ENCODE measurements at places on chromosomes 3 and 15.

- no peak for DNase-seq
These were observed 336.1 kb downstream of the ARRDC4 start for GRCh38 chr15:98296653-98297052.

- no peak for DNase-seq
These were observed 19.0 kb downstream of the AGTR1 start for GRCh38 chr3:148716657-148717056.

DNA sequence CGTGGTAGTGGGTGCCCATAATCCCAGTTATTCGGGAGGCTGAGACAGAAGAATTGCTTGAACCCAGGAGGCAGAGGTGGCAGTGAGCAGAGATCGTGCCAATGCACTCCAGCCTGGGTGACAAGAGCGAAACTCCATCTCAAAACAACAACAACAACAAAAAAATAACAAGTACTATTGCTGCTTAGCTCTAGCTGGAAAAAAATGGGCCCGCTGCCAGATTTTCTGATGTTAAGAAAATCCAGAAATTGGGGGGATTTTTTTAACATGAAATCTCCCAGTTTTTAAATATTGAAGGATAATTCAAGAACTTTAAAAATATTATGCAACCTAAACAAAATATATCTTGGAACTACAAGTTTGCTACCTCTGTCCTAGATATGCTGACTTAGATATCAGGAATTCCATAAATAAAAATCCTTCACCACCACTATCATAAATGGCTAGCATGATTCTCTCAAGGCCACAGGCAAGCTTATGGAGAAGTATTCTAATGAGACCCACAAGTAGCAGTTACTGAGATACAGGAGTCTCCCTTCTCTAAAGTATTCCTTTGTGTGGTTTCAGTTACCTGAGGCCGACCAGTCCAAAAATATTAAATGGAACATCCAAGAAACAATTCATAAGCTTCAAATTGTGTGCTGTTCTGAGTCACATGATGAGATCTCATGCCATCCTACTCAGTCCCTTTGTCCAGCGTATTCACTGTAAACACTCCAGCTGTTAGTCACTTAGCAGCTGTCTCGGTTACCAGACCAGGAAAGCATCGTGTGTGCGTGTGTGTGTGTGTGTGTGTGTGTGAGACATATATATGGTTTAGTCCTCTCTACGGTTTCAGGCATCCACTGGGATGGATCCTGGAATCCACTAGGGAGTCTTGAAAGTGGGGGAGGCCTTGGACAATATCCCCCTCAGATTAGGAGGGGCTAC, 277.2 kb downstream of the TBL1XR1 start:
- DNase-seq, result no peak

DNA sequence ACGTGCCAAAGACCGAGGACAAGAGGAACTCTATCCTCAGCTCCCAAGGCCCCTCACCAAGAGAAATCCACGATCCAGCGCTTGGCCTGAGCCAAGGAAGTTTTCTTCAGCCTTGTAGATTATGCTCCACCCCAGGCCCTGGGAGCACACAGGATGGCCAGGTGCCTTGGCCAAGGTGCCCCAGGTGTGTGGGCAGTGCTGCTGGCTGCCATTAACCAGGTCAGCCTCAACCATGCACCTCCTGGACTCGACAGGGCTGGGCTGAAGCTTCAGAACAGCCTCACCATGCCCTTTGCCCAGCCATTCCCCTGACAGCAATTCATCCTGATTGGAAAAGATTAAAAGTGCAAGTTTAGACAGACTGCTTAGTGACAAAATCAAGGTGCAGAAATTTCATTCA, 10.9 kb upstream of the MESP1 start:
- DNase-seq, result no peak

DNA sequence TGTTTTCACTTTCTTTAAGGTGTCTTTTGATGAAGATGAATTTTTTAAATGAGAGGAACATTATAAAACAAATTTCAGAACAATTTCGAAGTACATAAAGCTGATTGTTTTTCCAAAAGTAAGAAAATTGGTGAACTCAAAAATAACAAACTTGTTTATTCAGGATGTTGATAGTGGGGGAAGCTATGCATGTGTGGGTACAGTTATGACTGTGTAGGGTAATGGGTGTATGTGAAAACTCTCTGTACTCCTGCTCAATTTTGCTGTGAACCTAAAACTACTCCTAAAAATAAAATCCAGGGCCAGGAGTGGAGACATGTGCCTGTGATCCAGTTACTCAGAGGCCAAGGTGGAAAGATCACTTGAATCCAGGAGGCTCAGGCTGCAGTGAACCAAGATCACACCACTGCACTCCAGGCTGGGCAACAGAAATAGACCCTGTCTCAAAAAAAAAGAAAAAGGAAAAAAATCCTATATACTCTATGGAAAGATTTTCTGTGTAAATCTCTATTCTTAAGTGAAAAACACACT, 37.2 kb downstream of the PIK3CB start:
- DNase-seq, result no peak

DNA sequence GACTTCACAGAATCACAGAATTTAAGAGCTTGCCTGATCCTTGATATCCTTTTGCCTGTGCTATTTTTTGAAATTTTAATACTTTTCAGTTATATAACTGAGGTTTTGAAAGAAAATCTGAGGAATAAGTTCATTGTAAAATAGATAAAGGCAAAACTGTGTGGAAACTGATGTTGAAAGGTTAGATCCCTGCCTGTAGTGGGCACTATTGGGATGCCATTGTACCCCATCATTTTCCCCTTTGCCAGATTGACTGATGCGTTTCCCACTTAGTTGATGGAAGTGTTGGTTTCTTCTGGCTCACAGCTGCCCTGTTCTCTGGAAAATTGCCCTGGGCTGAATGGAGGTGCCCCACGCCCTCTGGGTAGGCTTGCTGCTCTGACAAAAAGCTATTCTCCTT, 387.9 kb downstream of the RBMS3 start:
- DNase-seq, result no peak

- peak; percentile 41 for DNase-seq
These were observed 393.6 kb upstream of the TPM1 start for GRCh38 chr15:62648954-62649353.

- no peak for DNase-seq
These were observed 325.0 kb downstream of the RBMS3 start for GRCh38 chr3:29605845-29606244.

DNA sequence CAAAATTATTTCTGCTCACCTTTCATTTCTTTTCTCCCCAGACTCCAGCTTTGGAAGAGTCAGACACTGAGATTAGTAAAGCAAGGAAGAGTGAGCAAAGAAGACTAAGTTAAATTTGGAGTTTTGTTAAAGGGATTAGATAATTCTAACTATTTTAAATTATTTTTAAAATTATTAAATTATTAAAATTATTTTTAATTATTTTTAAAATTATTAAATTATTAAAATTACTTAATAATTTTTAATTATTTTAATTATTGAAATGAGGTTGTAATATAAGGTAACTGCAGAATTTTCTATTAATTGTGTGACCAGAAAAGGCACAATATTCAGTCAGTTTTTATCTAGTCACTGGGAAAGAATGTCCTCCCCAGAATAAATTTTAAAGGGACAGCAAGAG, 185.0 kb upstream of the EOMES start:
- no peak for DNase-seq

- no peak for DNase-seq
These were observed 188.3 kb downstream of the LSAMP start for GRCh38 chr3:116256843-116257485.

GRCh38 chr3:159877924-159878323, 110.7 kb upstream of the IL12A start:
- peak; percentile 15 for DNase-seq

DNA sequence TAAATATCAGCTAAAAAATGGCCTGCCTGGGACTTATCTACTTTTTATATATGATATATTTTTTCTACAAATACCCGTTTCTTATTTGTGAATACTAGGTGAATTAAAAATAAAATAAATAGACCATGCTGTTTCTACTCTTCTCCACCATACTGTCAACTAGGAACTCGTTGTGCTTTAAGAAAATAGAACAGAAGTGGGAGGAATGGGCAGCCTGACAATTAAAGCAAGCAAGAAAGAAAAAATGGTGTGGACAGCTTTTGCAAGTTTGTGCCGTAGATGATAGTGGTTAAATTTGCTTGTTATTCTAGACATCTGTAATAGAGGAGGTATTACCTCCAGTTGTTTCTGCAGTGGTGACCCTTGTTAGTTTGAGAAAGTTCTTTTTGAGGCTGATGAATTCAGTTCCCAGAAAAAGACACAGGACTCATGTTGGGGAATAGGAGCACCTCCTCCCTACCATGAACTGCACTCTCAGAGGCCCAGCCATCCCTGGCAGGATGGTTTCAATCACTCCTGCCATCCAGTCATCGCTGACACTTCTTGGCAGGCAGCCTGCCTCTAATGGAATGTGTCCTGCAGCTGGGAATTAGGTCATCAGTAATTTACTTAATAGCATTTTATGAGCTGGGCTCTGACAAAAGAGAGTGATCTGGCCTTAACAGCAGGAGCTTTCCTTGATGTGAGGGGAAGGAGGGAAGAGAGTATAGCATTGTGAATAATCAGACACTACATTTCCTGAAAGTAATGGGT, 105.0 kb upstream of the GAP43 start:
- peak; percentile 19 for DNase-seq

DNA sequence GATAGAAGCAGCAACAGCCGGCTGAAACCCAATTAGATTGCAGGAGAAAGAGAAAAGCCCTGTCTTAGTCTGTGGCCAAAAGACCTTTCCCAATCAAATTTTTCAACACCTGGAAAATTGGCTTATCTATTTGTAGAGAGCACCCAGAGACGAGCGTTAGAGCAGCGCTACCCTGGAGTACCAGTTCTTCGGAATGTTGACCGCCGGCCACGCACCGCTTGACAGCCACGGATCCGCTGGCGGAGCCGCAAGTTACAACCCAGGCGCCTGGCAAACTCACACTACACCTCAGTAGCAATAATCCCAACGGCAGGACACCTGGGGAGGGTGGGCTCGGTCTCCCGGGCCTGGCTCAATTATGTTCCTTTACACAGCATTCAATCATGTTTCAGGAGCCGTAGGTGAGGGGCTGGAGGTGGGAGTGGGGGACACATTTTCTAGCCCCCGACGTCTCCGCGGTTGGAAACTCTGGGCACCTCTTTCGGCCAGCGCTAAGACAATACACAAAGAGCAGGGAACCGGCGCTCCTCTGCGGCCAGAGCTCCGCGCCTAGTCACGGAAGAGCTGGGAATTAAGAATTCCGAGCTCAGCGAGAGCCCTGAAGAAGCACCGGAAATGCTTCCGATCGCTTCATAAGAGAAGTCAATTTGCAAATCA, 1.2 kb downstream of the MB21D2 start:
- peak; percentile 61 for DNase-seq

DNA sequence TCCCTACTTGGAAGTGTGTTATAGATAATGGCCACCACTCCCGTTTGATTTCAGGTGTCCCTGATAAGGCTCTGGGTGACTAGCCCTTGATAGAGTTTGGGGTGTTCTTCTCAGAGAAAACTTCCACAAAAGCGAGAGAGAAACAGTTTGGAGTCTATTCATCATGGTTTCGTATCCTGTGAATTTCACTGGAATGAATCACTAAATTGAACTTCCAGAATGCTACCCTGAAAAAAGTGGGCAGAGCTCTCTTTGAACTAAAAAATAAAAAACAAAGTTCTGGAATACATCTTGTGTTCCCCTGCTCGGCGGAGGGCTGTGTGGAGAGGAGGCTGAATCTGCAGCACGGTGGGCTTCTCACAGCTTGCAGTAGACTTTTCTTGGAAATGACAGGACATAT, 52.8 kb upstream of the FAM98B start:
- DNase-seq, result no peak

DNA sequence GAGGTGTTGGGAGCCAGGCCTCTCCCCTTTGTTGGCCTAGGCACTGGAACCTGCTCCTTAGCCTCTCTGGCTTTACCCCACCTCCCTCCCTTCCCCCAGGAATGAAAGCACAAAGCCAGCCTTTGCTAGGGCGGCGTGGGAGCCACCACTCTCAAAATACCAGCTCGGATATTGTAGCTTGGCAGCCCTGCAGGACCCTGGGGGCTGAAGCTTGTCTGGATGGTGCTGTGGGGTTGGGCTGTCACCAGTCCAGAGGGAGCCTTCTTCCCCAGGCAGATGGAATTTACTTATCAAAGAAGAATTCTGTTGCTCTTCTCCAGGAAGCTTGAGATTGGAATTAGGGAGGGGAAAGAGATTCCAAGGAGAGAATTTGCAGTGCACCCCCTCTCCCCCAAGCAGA, 14.9 kb upstream of the GRM2 start:
- DNase-seq, result no peak

DNA sequence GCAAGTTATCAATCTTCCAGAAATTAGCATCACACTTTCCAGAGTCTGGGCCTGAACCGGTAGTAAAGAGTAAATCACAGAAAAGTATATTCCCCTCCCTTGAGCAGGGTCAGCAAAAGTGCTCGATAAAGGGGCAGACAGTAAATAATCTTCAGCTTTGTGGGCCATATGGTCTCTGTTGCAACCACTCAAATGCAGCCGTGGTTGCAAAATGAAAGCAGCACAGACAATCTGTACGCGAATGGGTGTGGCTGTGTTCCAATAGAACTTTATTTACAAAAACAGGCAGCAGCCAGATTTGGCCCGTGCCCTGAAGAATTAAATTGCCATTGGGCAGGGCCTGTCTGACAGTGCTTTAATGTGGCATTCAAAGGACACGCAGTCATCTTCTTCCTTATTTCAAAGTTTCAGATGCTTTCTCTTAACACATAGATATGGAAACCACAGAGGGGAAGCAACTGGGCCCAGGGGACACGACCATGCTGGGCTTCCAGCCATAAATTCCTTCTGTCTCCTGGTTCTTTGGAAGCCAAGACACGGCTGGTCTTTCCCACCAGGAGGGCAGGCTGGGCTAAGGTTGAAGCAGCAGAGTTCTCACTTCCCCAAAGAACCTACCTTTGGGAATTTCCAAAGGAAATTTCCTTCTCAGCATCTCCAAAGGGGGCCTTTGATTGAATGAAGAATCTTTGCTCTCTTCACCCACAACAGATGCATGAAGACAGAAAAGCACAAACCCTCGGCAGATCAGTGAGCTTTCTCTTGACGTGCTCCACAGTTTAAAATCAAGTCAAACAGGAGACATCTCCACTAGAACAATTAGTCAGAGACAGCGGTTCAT, 489.8 kb upstream of the PROK2 start:
- no peak for DNase-seq

- no peak for DNase-seq
These were observed 65.1 kb downstream of the LDHAL6B start for GRCh38 chr15:59271595-59272201.

- DNase-seq, result no peak
These were observed 102.5 kb downstream of the MESD start for GRCh38 chr15:80887148-80887547.

- no peak for DNase-seq
These were observed 93.2 kb upstream of the CCDC80 start for GRCh38 chr3:112734171-112734570.

DNA sequence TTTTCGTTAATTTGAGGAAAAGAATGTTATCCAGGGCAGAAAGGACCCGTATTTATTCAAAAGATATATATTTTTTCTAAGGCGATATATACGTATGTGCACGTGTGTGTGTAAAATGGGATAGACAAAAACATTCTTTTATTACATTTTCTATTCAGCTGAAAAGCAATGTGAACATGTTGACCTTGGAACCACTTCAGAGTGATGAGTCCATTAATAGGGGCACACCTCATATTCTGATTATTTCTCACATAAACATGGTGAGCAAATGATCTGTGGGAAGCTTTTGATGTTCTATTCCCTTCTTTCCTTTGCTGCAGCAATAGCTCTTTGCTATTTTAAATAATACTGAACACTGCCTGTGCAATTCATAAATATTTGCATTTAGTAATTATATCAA, 87.6 kb downstream of the SYNPR start:
- DNase-seq, result no peak
